ENCODE measurements at places on chromosomes 3 and 15.
A peak's percentile ranks its signal among the peaks of the same experiment; 100 is the strongest.

- no peak for DNase-seq
Observed at GRCh38 chr3:134105876-134106556, 76.3 kb upstream of the SLCO2A1 start.

DNA sequence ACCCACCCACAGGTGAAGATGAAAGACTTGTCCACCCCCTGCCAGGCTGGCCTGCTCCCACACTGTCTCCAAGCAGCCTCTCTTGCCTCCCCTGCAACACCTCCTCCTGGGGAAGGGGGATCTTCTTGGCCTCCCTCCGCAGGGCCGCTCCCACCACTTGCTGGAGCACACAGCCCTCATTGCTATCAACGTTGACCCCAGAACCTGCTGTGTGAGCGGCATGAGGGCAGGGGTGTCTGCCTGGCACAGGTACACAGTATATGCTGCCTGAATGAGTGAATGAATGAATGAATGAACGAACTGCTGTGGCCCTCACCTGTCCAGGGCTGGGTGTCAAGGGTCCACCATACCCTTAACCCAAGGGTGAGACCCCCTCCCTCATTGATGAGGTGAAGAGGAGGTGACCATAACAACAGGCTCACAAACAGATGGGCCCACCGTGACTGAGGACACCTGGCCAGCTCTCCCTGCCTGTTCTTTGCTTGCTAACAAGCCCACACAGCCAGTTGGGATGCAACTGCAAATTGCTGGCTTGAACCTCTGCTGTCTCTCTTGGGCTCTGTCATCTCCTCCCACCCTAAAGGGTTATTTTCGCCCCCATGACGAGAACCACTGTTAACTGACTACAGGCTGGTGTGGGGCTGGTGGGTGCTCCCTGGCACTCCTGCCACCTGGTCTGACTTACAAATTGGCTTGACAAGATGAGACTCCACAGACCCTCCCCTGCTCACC, 22.5 kb downstream of the SLC41A3 start:
- no peak for DNase-seq

GRCh38 chr3:52527039-52527731, 6.5 kb downstream of the NT5DC2 start:
- no peak for DNase-seq

DNA sequence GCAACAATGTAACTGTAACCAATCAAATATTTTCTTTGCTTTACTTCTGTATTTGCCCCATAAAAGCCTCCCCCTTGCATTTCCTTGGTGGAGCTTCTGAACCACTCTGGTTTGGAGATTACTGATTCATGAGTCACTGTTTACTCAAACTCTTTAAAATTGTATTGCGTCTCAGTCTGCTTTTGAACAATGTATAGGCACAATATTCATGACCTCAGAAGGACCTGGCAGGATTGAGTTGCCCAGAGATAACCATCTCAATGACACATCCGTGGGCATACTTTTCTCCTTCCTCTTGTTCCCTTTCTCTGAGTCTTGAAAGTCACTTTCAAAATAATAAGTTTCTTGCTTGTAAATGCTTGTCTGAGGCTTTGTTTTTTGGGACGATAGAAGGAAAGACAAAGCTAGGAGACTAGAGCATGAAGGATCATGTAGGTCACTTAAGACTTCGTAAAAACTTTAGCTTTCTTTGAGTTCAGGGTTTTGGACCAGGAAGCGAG, 57.1 kb upstream of the POU1F1 start:
- no peak for DNase-seq

GRCh38 chr3:45275006-45275704, 49.1 kb upstream of the TMEM158 start:
- no peak for DNase-seq

GRCh38 chr3:193968380-193968974, 167.5 kb upstream of the HES1 start:
- no peak for DNase-seq

GRCh38 chr15:79947009-79947408, 24.0 kb downstream of the BCL2A1 start:
- no peak for DNase-seq

GRCh38 chr3:113753376-113753985, 6.6 kb downstream of the ATP6V1A start:
- no peak for DNase-seq

DNA sequence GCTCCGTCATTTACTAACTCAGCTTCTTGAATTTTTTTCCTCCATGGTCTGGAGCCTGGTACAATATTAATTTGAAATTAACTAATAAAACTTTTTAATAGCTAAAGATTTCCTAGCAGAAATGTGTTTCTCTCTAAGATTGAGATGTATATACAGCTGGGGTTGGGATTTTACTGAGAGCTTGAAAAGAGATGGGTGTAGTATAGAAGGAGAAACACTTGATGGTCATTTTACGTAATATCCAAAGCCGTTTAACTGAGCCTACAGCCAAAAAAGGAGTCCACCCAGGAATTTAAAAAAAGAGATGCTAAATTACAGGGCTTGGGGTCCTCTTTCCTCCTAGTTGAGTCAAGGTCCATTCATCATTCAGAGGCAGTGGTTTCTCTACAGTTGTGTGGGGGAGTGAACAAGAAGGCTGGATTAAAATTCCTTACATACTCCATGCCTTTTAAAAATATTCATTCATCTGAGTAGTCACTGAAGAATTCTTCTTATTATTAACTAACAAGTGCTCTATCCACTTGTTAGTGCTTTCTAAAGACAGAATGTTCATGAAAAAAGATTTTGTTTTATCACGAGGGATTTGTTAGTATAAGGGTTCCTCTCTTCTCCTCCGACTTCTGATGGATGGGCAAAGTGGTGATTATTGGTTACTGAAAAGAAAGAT, 255.3 kb upstream of the IL12A start:
- no peak for DNase-seq

DNA sequence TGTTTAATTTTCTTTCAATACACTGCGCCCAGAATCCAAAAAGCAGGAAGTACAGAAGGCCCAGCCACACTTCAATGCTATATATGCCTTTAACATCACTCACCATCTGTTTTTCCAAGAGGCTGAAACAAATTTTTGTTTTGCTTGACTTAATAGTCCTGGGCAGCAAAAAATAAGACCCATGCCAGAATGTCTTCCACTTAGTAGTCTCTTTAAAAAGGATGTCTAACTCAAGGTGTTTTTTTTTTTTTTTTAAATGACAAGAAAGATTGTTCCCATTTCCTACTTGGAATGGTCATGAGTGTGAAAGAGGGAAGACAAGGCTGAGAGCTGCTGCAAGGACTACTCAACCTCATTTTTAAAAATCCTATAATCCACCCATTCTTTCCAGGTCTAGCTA, 590.3 kb upstream of the SGO1 start:
- no peak for DNase-seq

- no peak for DNase-seq
Observed at GRCh38 chr3:135837977-135838631, 127.4 kb upstream of the PPP2R3A start.

GRCh38 chr15:65087873-65088642, 11.5 kb downstream of the KBTBD13 start:
- no peak for DNase-seq

GRCh38 chr3:105866656-105867653, 1.9 kb downstream of the CBLB start:
- no peak for DNase-seq

- DNase-seq, result no peak
Observed at GRCh38 chr3:173529062-173529711, 131.6 kb downstream of the NLGN1 start.

GRCh38 chr15:66394472-66394871, 7.8 kb downstream of the MAP2K1 start:
- DNase-seq, result no peak

- DNase-seq, result no peak
Observed at GRCh38 chr3:54999811-55000210, 72.0 kb upstream of the LRTM1 start.

DNA sequence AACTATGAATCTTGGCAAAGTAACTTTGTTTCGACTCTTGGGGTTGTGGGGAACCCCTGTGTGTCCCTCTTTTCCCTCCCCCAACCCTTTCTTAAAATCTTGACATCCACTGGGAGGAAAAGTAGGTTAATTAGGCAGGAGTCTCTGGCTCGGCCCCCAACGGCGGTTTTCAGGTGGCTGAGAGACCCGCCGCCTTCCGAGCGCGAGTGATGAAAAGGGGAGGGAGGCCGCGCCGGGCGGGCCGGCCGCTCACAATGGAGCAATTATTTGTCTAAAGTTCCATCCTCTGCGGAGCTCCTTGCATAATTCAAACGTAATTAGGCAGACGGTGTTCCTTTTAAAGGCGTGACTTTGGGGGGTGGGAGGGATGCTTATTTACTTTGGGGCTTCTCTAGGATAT, 51.7 kb downstream of the ZIC4 start:
- no peak for DNase-seq

GRCh38 chr3:163071713-163072112, 1575.1 kb downstream of the OTOL1 start:
- no peak for DNase-seq

- no peak for DNase-seq
Observed at GRCh38 chr15:66833371-66833770, 131.3 kb downstream of the SMAD6 start.

DNA sequence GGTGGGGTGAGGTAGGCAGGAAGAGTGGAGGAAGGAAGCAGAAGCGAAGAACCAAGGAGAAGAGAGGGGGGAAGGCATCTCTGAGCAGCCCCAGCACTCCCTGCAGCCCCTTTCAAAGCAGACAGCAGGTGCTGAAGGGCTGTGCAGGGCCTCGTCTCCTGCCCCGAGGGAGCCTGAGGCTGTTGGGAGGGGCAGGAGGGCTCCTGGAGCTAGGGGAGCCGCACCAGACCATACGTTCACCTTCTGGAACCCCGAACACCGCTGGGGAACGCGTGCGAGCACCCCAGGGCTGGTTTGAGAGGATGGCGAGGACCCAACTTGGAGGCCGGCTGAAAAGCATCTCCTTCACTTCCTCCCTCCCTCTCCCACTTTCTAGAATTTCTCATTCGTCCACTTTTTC, 259.8 kb downstream of the FAM43A start:
- no peak for DNase-seq

- no peak for DNase-seq
Observed at GRCh38 chr3:47617086-47618010, 38.7 kb upstream of the CSPG5 start.

GRCh38 chr15:69298697-69299441, at the start of gene PAQR5:
Gene PAQR5, plus strand, starts transcription at chr15:69298912. Its CDS starts 61,169 bp downstream, at chr15:69360081.
- DNase-seq, result peak; percentile 11

DNA sequence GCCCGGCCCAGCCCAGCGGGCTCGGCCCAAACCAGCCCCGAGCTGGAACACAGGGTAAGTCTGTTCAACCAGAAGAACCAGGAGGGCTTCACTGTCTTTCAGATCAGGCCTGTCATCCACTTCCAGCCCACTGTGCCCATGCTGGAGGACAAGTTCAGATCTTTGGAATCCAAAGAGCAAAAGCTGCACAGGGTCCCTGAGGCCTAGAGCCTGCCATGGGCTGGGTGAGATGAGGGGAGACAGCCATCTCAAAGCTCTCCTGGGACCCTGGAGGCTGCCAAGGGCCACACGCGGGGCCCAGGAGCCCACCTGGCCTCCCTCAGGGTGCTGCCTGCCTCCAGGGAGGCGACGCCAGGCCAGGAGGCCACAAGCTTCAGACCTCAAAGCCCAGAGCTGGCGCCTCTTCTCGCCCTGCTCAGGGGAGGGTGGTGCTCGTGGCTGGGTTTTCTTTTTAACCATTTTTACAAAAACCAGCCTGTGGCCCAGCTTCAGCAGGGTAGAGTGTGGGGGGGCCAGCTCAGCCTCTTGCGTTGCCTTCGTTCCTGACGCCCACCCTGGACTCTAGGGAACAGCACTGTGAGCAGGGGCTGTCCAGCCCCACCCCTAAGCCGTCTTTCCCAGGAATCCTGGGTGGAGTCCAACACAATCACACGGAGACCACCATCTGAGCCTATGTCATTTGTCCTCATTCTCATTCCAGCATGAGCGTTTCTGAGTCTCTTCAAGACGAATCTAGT, 107.0 kb downstream of the ETFA start:
- no peak for DNase-seq

DNA sequence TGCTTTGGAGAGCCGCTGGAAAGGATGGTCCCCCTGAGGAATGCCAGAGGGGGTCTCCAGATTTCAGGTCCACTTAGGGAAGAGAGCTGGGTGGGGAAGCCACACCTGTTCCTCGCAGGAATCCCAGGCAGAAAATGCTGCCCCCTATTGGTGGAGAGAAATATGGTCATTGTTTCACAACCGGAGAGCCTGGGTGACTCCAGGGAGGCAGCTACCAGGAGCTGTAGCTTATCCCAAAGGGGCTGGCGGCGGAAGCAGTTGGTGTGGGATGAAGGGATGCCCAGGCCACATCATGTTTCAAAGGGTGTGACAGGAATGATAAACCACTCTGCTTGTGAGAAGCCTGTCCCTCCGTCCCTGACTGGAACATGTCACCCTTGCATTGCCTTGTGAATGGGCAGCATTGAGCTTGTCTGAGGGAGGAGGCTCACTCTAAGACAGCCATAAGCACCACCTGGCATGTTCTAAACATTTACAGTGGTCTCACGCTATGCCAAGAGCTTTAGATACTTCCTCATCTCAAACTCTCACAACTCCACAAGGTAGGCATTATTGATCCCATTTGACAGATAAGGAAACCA, 34.5 kb downstream of the POMGNT2 start:
- DNase-seq, result no peak

DNA sequence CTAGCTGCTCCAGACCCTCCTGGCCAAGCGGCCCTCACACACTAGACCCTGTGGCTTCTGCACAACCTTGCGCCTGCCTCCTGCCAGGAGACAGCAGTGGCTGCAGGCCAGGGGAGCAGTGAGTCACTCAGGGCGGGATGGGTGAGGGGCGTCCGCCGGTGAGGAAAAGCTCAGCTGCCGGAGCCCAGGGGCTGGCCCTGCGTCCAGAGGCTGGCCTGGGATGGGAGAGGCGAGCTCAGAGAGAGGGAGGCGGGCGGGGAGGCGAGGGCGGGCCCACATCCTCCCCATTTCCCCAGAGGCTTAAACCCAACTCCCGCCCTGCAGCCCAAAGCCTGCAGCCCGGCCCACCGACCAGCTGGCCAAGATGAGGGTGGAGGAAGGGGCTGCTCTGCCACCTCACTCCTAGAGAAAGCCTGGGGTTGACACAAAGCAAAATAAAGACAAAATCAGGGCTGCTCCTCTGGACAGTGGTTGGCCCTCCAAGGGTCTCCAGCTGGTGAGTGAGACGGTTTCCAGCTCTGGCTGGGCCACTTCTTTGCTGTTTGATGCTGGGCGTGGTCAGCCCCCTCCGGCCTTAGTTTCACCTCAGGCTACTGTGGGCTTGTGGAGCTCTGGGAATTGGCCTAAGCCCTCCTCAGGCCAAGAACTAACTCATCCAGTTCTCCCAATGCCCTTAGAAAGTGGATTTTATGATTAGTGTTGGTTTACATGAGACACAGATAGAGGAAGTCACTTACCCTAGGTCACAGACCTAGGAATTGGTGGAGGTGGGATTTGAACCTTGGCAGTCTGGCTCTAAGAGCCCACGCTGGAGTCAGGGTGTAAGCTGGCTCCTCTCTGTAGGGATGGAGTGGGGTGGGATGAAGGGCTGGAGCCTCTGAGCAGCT, 50.6 kb downstream of the IQSEC1 start:
- DNase-seq, result no peak

- DNase-seq, result no peak
Observed at GRCh38 chr3:157394411-157394810, 42.2 kb upstream of the PTX3 start.

DNA sequence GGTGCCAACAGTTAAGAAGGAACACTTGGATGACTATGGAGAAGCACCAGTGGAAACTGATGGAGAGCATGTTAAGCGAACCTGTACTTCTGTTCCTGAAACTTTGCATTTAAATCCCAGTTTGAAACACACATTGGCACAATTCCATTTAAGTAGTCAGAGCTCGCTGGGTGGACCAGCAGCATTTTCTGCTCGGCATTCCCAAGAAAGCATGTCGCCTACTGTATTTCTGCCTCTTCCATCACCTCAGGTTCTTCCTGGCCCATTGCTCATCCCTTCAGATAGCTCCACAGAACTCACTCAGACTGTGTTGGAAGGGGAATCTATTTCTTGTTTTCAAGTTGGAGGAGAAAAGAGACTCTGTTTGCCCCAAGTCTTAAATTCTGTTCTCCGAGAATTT, 3.0 kb downstream of the SKIL start:
- DNase-seq, result no peak

Measured in stimulated activated CD4-positive, alpha-beta T cell treated with anti-CD3 and anti-CD28 coated beads, Interleukin-1b, Interleukin-23, amount 100 ng/mL, for 24 hours (primary cell).